ENCODE measurements at places on chromosomes 3 and 15.

- DNase-seq, result no peak
Measured at GRCh38 chr15:64525828-64526530, 65.6 kb downstream of the ZNF609 start.

GRCh38 chr3:53238051-53238850 is 17.6 kb downstream of the TKT start:
- DNase-seq, result no peak

GRCh38 chr15:65421360-65422215 is 1.2 kb downstream of the IGDCC4 start:
- DNase-seq, result no peak

DNA sequence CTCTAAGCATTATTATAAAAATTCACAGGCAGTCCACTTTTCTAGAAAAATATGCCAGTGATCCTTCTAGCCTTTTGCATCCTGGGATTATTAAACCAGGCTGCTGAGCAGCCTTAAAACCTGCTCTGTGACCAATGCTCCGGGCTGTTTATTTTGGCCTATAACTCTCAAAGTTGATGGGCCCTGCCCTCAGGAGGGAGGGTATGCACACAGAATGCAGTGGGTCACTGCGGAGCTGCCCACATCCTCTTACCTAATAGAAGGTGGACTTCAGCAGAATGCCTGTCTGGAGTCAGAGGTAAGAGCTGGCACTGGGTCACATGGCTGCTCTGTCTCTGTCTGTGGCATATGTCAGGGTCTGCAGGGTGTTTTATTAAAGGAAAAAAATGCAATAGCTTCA is 26.0 kb downstream of the CPNE4 start:
- DNase-seq, result no peak
